ENCODE measurements at places on chromosomes 1 and 21.

DNA sequence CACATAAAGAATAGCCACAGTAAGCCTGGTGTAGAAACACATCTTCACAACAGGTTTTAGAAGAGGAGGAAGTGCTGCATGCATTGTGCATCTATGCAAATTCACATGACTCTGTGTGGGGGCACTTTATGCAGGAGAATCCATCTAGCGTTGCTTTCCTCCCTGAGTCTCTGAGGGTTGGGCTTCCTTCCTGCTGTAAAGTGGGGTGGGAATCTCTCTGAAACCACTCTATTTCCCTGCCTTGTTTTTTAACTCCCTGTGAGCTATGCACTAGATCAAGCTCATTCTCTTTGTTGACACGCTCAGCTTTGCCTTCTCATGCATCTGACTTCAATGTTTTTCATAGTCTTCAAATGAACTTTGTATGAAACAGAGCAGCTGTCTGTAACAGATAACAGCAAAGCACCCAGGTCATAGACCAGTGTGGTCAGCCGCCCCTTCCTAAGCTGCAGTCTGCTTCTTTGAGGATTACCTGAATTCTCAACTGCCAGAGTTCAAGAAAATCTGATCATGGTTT, 102.7 kb upstream of the DPH5 start:
- DNase-seq, result no peak

DNA sequence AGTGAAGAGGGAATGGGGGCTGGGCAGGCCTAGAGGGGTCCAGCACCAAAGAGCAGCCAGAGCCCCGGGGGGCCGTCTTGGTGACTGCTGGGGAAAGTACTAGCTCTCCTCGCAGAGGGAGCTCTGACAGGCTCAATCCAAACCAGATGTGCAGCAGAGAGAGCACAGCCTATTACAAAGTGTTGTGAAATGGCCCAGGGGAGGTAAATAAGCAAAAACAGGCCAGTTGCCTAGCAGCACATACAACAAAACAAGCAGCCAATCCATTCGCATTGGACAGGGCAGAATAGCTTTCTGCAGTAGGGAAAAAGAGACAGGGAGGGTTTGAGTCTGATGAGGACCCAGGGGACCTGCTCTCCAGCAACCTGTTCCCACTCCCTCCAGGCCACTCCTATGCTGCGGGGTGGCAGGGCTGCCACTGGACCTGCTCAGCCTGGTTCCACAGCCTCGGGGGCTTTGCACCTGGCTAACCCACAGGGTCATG, 239.6 kb upstream of the FGGY start:
- DNase-seq, result no peak

DNA sequence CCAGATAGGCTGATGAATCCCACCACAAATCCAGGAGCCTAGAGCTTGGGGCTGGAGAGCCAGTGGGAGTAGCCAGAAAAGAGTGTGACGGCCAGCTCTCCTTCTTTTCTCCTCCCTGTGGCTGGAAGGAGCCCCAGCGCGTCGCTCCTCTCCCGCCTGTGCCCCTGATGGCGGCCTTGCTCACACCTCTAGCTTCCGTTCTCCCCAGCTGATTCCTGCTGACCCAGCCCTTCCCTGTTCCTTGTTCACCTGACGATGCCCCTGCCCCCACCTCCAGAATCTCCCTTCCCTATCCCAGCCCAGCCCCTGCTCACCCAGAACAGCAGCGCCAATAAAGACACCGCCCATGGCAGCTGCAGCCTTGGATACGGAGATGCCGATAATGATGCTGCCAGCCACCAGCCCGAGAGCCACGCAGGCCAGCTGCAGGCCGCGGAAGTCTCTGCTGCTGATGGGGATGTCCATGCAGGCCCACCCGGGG, 656 bp downstream of the KNCN start:
- DNase-seq, result no peak

DNA sequence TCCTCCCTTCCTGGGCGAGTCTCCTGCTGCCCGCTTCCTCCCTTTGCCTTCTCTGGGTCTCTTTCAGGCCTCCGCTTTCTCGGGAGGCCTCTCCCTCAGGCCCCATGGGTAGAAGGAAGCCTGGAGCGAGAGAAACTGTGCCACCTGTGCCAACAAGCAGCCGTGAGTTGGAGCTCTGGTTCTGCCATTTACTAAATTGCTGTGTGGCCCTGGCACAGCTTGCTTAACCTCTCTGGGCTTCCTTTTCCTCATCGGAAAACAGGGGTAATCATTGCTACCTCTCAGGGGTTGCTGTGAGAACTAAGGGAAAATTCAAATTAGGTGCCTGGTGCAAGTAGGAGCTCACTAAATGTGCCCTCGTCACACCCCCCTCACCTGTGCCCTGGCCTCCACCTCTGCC, 80.4 kb downstream of the PAX7 start:
- no peak for DNase-seq

GRCh38 chr1:17393230-17393629, 21.2 kb downstream of the PADI6 start:
- DNase-seq, result no peak

DNA sequence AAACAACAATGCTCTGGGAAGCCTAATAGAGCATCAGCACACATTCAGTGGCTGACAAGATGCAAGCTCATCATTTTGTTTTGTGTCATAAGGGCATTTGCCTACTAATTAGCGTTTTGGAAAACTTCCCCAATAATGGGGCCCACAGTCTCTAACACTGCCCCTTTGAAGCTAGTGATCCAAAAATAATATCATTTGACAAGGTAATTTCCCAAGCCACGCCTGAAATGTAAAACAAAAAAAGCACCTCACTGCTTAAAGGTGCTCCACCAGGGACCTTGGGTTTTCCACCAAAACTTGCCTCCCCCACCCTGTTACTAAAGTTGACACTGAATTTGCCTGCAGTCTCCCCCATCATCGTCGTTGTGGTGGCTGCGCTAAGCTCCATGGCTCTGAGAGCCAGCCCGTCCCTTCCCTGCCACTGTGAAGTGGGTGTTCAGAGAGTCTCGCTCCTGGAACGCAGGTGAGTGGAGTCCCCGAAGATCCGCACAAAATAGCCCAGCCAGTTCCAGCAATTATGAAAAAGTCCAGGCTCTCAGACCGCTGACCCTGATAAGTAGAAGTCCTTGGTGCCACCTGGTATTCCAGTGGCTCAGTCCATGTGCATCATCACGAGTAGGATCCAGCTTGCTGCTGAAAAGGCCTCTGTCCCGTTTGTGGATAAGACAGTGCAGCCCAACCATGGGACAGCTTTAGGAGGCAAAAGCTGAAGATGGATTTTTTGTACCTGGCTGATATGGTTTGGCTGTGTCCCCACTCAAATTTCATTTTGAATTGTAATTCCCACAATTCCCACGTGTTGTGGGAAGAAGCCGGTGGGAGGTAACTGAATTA, 52.2 kb downstream of the RAB3GAP2 start:
- DNase-seq, result no peak

DNA sequence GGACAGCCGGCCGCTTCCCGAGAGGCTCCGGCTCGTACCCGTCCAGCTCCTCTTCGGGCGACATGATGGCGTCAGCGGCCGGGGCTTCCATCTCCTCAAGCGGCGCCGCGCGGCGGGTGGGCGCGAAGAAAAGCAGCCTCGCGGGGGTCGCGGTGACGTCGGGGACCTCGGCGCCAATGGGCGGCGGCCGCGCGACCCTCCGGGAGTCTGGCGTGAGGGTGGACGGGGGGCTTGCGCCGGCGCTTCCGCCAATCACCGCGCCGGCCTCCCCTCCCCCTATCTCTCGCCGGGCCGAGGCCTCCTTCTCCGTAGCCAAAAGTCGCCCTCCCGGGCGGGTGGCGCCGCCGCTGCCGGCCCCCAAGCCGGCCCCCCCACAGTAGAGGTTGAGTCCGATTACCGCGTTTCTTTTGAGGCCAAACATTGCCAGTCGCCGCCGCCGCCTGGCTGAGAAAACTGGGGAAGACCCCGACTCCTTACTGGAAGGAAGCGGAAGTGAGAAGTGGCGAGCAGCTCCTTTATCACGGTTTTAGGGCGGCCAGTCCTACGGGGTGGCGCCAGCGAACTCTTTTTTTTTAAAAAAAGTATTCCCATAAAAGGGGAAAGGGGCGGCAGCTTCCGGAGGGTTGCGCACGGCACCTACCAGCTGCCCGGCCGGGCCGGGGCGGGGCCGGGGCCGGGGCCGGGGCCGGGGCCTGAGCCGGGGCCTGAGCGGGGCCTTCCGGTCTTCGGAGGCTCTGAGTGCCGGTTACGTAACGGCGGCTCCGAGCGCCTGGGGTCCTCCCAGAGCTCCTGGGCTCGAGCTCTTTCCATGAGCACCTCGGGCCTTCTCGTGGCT, at the start of gene MCL1:
TSS of gene MCL1 (minus strand) at position 501 of the 835 bp plus-strand sequence. CDS start at position 421, 80 bp downstream.
- DNase-seq, result peak; percentile 78

- no peak for DNase-seq
Observed at GRCh38 chr1:20483833-20484518, 2.0 kb downstream of the CAMK2N1 start.

- no peak for DNase-seq
Observed at GRCh38 chr1:25553749-25554429, 10.5 kb downstream of the LDLRAP1 start.

GRCh38 chr1:84225646-84226045, 75.9 kb upstream of the SAMD13 start:
- no peak for DNase-seq

DNA sequence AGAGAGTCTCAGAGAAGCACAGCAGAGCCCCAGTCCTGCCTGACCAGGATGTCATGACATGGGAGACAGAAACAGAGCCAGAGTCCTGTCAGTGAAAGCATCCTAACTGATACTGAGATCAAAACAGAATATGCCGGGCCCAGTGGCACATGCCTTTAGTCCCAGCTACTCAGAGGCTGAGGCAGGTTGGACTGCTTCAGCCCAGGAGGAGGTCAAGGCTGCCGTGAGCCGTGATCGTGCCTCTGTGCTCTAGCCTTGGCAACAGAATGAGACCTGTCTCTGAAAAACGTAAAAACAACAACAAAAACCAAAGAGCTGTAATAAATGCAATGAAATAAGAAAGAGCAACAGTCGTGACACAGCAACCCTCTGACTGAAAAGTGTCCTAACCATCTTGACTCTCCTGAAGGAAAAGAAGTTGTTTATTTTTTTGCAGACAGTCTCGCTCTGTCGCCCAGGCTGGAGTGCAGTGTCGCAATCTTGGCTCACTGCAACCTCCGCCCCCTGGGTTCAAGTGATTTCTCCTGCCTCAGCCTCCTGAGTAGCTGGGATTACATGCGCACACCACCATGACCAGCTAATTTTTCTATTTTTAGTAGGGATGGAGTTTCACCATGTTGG, 189.2 kb downstream of the SLC45A1 start:
- DNase-seq, result no peak

- DNase-seq, result no peak
Observed at GRCh38 chr21:14918527-14918926, 146.3 kb downstream of the NRIP1 start.

- DNase-seq, result no peak
Observed at GRCh38 chr1:157091186-157091585, 8.4 kb downstream of the ETV3L start.

- no peak for DNase-seq
Observed at GRCh38 chr1:72086394-72086793, 195.9 kb downstream of the NEGR1 start.

DNA sequence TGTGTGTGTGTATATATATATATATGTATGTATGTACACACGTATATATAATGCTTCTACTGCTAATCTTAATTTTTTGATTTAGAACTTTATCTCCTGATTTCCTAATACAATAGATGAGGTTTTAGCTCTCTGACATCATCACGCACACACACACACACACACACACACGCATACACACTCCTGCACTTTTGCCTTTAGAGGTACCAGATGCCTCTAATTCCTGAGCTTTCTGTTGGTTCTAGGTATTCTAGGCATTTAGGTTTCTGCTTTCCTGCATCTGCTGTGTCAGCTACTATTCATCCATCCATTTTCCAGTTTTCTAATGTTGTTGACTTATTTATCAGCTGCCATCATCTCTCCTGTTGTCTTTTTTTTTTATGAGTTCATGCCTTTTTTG, 348.3 kb downstream of the ASTN1 start:
- DNase-seq, result no peak

GRCh38 chr1:84442256-84442655, 36.8 kb upstream of the RPF1 start:
- DNase-seq, result no peak

GRCh38 chr1:29761159-29761928, 525.0 kb downstream of the PTPRU start:
- DNase-seq, result no peak

DNA sequence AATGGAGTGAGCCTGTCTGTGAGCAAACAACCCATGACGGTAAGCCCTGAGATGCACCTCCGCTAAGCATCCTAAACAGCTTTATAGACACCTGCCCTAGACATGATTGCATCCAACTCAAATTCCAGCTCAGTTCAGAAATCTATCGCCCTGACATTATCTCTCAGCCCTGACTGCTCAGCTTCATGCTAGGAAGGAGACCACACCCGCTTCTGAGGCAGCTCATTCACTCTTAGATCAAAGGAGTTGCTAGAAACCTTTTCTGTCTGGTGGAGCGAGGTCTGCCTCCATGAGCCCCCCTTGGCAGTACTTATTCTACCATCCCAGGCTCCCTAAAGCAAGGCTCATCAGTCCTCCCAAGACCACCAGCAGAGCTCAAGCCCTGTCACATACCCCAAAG, 17.0 kb downstream of the IL10RB start:
- no peak for DNase-seq

DNA sequence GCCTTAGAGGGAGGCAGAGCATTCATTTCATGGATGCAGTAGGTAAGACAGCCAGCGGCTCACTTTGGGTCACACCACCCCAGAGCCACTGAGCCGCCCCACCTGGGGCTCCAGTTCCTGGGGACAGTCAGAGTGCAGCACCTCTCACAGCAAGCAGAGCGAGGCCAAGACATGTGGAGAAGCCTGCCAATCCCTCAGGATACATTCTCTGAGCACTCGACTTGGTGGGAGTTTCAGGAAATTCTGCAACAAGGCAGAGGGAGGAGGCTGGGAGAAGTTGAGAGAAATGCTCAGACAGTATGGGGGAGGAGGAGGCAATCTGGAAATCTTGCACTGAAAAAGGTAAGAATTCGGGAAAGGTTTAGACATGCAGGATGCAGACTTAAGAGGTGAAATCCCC, 60.8 kb upstream of the WLS start:
- no peak for DNase-seq

GRCh38 chr1:26278724-26279455, 996 bp upstream of the SH3BGRL3 start:
- DNase-seq, result no peak
